ENCODE measurements at places on chromosomes 1 and 21.

- DNase-seq: no peak
Measured at GRCh38 chr1:40861224-40862003, 749 bp downstream of the CITED4 start.

DNA sequence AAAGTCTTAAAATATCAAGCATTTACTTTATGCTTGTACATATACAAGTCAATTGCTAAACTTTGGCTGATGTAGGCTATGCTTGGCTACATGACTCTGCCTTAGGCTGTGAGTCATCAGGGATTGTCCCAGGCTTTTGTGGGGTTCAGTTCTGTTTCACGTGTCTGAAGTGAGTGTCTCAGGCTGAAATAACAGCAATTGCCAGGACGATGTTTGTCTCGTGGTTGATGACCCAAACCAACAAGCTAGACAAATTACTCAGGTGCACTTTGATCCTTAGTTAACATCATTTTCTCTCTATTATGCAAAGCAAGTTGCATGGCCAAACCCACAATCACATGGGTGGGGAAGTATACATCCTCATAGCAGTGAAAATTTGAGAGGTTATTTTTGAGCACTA lies 410.1 kb downstream of the BRINP3 start:
- no peak for DNase-seq

DNA sequence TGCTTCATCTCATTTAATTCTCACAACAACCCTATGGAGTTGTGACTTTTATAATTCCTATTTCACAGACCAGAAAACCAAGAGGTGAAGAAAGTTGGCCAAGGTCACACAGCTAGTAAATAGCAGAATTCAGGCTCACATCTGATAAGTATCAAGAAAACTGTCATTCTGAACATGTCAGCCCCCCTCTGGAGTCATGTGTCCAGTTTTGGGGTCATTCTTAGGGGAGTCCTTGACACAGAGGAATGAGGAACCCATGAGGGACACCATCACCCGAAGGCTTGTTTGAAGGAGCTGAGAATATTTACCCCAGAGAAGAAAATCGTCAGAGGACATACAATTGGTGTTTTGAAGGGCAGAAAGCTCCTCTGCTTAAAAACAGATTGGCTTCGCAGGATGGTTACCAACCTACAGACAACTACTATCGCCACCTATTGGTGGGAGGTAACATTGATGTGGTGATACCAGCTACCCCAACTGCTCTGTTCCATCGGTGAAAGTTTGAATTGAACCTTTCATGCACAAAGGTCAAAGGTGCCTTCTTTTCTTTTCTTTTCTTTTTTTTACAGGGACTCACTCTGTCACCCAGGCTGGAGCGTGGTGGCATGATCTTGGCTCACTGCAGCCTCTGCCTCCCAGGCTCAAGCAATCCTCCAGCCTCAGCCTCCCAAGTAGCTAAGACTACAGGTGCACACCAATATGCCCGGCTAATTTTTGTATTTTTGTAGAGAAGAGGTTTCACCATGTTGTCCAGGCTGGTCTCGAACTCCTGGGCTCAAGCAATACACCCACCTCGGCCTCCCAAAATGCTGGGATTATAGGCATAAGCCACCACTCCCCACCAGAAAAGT lies 31.3 kb downstream of the NCMAP start:
- DNase-seq: peak; percentile 27

DNA sequence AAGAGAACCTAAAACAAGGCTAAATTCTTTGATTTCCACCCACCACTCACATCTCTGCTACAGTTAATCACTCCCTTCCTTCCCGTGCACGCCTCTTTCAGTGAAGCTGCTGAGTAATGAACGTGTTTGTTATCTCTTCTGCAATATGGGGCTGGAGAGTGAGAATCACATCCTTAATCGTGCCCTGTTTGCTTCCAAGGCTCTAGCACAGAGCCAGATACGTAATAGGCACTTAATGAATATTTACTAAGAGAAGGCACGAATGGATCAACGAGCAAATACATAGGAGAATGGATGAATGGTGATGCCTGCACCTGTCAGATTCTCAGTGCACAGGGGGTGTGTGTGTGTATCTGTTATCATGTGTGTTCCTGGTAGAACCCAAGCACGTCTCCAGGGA lies 22.1 kb upstream of the FAM43B start:
- DNase-seq: no peak

- DNase-seq: no peak
Measured at GRCh38 chr1:97791251-97791650, 129.6 kb downstream of the DPYD start.

GRCh38 chr1:24714859-24715520 lies 30.3 kb upstream of the CLIC4 start:
- no peak for DNase-seq

DNA sequence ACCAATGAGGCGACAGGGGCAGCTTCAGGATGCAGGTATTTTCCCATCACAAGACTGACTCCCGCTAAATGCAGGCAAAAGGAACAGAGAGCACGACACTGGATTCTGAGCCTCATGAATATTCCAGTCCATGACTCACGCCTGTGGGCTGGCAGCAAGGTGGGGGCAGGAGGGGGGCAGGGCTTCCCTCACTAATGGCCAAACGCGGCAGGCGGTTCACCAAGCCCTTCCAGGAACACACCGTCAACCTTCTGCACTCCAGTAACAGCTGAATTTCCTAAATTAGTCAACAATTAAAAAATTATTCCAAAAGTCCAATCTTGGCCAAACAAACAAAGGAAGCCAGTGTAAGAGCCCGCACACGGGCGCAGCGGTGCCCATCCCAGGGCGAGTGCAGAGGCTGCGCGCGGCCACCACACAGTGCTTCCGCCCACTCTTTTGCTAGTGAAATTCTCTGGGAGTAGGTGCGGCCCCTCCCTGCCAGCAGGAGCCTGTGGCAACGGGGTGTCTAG lies 12.5 kb upstream of the GPR153 start:
- no peak for DNase-seq

- no peak for DNase-seq
Measured at GRCh38 chr1:67883069-67883468, 49.8 kb upstream of the GNG12 start.

DNA sequence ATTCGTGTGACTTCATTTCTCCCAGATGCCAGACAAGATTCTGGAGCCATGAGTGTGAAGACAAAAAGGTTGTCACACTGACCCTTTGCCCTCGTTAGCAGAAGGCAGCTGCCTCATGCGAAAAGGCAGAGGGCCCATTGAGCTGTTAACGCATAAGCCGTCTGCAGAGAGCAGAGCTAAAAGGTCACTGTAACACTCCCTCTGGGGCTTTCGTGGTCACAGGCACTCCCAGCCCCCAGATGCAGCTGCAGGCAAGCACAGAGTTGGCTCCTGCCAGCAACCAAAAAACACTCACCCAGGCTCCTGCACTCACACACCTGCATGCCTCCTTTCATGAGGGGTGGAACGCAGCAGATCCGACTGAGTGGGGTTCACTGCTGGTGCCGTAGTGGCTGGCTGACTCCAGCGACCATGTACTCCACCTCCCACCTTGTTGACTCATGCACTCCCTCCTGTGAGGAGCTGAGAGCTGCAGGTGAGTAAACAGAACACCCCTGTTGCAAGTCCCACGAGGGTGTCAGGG lies 287.5 kb downstream of the SMYD3 start:
- DNase-seq: peak; percentile 12

- DNase-seq: no peak
Measured at GRCh38 chr1:52917156-52917555, 4.4 kb downstream of the ECHDC2 start.

- no peak for DNase-seq
Measured at GRCh38 chr1:202835548-202836072, 24.9 kb downstream of the PCAT6 start.

DNA sequence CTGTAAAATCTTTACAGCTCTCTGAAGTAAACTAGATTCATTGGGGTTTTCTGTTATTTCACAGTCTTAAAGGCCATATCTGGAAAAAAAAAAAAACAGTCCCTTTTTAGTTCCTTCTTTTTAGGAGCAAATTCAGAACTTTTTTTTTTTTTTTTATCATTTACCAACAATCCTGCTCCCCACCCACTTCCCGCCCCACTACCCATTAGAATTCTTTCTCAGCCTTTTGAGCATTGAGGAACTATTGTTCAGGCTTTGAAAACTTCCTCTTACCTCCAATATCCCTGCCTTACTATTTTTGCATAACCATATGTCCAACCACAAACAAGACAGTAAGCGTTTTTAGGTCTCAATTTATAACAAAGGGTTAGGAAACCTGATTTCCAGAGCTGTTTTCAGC lies 330.1 kb downstream of the PLPP3 start:
- DNase-seq: no peak

DNA sequence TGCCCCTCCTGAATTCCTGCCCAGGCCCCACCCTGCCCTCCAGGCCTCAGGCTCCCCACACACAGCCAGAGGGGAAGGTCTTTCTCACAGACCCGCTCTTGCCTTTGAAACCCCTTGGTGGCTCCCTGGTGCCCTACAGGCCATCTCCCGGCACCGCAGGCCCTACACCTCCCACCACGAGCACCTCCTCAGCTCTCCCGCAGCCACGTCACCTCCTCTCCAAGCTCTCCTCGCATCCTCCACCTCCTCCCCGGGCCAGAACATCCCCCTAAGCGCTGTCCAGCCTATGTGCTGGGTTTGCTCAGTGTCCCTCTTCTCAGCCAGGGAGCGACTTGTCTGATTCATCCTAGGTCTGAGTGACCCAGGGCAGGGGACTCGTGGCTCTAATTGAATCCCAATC lies 66.4 kb downstream of the DMRTB1 start:
- no peak for DNase-seq

DNA sequence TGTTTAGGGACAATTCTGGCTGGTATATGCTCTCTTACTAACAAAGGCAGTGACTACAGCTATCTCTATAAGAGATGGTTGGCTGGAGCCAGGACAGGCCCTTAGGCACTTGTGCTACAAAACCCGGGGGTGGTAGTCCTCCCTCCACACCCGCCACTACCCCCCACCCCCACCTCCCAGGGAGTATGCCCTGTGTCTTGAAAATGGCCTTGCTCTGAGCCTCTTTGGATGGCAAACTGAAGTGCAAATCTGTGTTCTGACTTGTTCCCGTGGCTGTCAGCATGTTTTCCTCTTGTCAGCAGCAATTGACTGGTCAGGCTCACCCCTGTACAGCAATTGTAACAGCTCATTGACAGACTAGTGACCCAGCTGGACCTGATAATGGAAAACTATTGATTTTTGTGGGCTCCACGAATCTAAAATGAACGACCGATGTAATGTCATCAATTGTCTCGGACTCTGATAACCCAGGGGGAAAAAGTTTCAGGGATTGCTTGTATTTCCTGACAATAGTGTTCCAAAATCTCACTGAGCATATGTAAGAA lies 139.4 kb upstream of the BARHL2 start:
- DNase-seq: no peak

- DNase-seq: no peak
Measured at GRCh38 chr1:8015809-8016165, 10.3 kb downstream of the ERRFI1 start.

DNA sequence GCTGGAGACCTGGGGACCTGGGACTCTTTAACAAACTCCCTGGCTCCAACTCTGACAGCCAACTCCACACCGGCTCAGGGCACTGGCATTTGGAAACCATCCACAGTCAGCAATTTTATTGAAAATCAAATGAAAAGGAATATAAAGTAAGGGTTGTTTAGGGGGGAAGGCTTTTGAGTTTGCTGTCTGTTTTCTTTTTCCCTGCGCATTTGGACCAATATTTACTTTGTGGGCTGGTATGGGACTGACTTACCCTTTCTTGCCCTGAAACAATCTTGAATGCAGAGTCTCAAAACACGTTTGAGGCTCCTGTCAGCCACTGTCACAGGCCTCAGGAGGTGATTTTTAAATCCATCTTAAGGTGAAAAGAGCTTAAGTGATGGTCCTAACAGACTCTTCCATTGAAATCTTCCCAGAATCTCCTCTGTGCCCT lies 15.4 kb upstream of the EFHD2 start:
- DNase-seq: no peak

GRCh38 chr1:150477733-150478132 lies 9.5 kb upstream of the TARS2 start:
- no peak for DNase-seq

- no peak for DNase-seq
Measured at GRCh38 chr1:175332515-175332914, 139.9 kb upstream of the KIAA0040 start.

GRCh38 chr1:146032631-146033219 lies 11.2 kb upstream of the HJV start:
- DNase-seq: no peak

GRCh38 chr1:15680131-15680530 lies 4.0 kb upstream of the PLEKHM2 start:
- no peak for DNase-seq

GRCh38 chr1:24934310-24935195 lies 4.5 kb upstream of the RUNX3 start:
- DNase-seq: no peak

- no peak for DNase-seq
Measured at GRCh38 chr1:184906761-184907160, 67.5 kb downstream of the NIBAN1 start.

GRCh38 chr1:16088996-16089395 lies 15.5 kb upstream of the FAM131C start:
- no peak for DNase-seq

GRCh38 chr1:79312438-79312837 lies 305.9 kb upstream of the ADGRL4 start:
- DNase-seq: no peak

DNA sequence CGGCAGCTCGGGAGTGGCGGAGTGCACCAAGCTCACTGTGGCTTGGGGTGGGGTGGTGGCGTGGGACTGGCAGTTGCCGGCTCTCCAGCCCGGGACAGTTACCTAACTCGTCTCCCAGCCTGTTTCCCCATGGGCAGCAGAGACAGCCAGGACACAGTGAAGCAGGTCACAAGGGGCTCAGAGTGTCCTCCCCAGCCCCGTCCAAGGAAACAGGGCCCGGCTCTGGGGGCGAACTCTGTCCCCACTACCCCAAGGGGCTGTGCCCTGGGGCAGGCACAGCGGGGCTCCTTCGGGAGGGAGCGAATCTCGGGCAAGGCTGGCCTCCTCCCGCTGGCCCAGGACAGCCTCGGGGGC lies 759 bp downstream of the GPR157 start:
- DNase-seq: no peak

DNA sequence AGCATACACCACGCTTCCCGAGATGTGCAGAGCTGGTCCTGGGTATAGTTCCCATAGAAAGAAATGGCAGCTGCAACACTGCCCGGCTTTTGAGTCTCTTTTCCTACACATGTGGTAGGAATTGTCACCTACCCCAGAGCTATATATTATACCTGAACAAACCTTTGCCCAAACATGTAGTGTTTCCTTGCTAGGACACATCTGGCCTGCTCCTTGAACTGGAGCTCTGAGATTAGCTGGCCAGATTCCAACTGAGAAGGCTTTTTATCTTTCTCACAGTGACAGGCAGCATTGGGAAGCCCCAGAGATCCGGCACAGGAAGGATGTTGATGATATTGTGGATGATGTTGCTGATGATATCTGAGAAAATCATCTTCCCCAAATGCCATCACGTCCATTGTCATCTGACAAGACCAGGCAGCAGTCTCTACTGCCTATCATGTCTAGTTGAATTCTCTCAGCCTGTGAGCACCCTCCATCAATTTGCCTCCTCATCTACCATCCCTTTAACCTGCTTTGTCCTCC lies 115.0 kb upstream of the SMYD2 start:
- DNase-seq: no peak

- no peak for DNase-seq
Measured at GRCh38 chr1:206079135-206079534, 26.2 kb downstream of the RHEX start.
